IgD-negative memory B cell (primary cell): ENCODE measurements at places on chromosomes 6 and 20. TPM values are rescaled to one million over a fixed set of nuclear protein-coding genes. Genes with fewer than 3 reads are reported as not detected.

Gene VGLL2
- not detected for polyA plus RNA-seq

Gene FILIP1
- not detected for polyA plus RNA-seq

Gene MRPS26
- polyA plus RNA-seq = 84.4 TPM

Gene ACOT13
- polyA plus RNA-seq = 15.0 TPM

Gene DNAH8
- 0.94 TPM for polyA plus RNA-seq

Gene ABHD16B
- 0.19 TPM for polyA plus RNA-seq

Gene ZNF831
- polyA plus RNA-seq = 1.2 TPM

Gene MAS1L
- not detected for polyA plus RNA-seq
